Hematopoietic multipotent progenitor cell treated with erythropoietin and hydrocortisone succinate and interleukin-3 and kit ligand, for 15 days (in vitro differentiated cells): ENCODE measurements at places on chromosomes 2 and 18.

GRCh38 chr2:20188851-20189250 lies 36.1 kb downstream of the SDC1 start:
- DNase-seq, result no peak

DNA sequence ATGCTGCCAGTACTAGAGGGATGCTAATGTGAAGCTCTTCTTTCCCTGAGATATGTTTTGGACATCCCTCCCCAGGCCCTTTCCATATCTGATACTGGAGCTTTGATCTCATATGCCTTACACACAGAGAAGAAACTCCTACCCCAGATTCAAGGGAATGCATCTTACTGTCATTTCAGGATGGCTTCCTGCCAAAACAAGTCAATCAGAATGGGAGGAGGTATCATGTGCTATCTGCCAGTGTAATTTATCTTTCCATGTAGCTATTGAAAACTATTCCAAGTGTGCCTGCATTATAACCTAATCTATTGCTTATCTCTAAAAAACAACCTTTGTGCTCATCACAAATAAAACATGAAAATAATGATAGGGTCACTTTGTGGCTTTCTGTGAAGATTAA lies 269.9 kb upstream of the SETBP1 start:
- DNase-seq, result no peak

DNA sequence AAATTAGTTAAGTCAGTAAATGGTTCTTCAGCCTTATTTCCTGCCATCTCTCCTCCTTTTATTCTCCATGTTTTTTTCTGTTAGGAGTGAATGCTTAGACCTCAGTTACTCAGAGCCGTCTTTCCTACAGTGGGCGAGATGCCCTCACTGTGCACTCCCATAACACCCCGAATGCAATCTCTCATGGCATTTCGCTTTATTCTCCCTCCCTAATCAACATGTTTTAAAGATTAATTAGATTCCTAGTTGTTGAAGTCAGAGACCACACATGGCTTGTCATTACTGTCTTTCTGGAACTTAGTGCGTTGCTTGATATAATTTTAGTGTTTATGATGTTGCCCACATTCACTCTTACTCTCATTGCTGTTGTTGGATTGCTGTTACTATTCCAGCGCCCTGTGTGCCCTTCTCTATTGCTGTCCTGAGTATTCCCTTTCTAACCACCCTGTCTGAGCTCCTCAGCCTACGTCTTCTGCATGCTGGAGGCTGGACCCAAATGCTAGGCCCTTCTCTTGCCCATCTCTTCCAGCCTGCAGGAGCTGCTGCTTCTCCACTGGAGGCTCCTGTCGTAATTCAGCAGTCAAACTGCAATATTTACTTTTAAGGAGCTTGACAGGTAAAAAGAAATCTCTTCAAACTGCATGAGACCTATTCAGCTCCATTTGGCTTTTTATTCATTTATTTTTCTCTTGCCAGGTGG lies 99.3 kb downstream of the MAP2 start:
- no peak for DNase-seq

DNA sequence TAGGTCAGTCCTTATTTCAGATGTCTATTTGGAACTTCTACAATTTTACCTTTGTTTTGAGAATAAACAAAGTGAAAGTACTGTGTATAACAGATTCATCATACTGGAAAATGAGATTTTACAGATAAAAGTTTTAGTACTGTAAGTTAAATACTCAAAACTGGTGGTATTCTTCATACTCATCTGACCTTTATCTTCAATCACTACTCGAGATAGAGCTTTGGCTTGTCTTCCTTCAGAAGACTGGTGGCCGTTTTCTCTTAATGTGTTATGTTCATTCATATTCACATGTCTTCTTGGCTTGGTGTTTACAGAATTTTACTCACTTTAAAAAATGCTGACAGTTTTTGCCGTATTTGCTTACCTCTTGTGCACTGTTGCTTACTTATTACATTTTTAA lies 2.1 kb downstream of the SPOPL start:
- no peak for DNase-seq

GRCh38 chr18:63590373-63590772 lies 3.2 kb downstream of the SERPINB13 start:
- no peak for DNase-seq

GRCh38 chr2:64722291-64723044 lies 68.8 kb upstream of the SERTAD2 start:
- DNase-seq, result no peak

GRCh38 chr18:3827236-3827845 lies 377.4 kb downstream of the TGIF1 start:
- DNase-seq, result no peak

- no peak for DNase-seq
Measured at GRCh38 chr2:6177811-6178210, 485.6 kb downstream of the SOX11 start.

DNA sequence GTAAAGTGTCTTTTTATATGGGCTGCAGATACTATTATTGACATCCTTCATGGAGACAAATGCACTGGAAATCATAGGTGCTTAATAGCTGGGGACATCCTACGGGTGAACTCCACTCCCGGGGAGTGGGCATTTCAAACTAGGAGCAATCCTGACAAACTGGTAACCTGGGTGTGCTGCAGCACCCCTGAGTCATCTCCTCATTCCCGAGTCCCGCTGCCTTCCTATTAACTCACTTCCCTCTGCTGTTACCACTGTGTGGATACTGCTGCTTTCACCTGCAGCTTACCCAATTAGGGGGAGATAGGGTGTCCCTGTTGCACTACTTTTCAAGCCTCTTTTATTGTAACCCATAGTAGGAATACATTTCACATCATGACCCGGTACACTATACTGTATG lies 134.2 kb downstream of the RAPGEF4 start:
- DNase-seq, result no peak

DNA sequence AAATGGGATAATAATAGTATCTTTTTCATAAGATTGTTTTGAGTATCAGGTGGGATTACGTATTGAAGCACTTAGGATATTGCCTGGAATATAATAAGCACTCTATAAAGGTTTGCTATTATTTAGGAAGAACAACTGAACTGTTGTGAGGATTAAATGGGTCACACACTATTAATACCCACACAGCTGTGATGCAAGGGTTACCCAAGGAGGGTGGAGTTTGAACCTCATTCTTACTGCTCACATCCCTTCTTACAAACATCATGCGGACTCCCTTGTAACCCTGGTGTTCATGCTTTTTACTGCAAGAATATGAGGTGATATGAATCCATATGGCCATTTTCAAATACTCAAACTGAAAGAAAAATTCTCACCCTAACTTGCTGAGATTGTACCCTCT lies 113.5 kb downstream of the KCTD1 start:
- no peak for DNase-seq

GRCh38 chr2:204004912-204005311 lies 68.3 kb downstream of the ICOS start:
- no peak for DNase-seq

DNA sequence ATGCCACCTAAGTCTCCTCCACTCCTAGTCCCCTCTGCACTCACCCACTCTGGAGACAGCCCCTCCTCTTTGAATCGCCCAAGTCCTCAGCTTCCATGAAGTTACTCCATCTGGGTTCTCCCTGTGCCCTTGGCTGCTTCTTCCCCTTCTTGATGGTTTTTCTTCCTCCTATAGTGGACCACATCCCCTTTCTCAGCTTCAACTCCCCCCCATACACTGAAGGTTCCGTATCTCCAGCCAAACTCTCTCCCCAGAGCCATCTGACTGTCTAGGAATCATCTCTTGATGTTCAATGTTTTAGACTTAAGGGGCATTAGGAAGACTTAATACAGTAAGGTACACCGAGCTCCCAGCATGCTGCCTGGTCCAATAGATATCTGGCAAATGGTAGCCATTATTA lies 39.6 kb downstream of the EMX1 start:
- DNase-seq, result no peak

DNA sequence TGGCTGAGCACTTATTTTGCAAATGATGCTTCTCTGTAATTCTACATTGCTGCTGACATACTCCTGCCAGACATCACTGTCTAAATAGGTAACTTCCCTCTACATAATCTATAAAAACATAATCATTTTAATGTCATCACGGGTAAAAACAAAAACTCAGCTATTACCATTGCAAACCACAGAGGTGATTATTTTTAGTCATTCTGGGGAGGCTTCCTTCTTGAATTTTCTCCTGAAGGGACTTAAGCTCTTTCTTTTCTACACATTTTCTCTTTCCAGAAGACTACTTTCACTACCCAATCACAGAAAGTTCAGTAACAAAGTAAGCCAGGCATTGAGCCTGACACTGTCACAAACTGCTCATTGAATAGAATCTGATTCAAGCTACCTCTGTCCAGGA lies 40.4 kb upstream of the NFU1 start:
- no peak for DNase-seq

DNA sequence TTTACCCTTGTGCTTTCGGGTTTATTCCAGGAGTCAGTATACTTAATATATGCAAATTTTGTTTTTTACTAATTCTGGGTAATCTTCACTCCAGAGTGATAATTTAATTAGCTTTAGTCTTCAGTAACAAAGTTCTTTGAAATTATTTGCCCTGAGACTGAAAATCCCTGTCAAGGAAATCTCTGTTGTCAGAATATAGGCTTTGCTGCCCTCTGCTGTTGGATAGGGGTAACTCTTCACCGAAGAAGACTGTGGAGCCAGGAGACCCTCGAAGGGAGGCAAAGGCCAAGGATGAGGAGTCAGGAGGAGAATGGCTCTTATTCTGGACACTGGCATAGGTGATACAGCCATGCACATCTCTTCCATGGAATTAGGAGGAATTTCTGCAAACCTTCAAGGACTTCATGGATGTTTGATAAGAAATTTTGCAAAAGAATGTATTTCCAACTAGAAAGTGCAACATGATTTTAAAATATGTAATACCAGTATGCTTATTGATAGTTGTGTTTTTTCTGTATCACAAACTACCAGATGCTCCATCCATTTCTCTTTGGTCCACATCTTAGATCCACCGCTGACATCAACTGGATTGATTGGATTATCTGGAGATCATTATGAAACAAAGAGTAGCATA lies 182.3 kb downstream of the RDH14 start:
- peak; percentile 10 for DNase-seq
